ENCODE measurements at places on chromosomes 7 and 10. TPM values are rescaled to one million over a fixed set of nuclear protein-coding genes. Genes with fewer than 3 reads are reported as not detected.

DNA sequence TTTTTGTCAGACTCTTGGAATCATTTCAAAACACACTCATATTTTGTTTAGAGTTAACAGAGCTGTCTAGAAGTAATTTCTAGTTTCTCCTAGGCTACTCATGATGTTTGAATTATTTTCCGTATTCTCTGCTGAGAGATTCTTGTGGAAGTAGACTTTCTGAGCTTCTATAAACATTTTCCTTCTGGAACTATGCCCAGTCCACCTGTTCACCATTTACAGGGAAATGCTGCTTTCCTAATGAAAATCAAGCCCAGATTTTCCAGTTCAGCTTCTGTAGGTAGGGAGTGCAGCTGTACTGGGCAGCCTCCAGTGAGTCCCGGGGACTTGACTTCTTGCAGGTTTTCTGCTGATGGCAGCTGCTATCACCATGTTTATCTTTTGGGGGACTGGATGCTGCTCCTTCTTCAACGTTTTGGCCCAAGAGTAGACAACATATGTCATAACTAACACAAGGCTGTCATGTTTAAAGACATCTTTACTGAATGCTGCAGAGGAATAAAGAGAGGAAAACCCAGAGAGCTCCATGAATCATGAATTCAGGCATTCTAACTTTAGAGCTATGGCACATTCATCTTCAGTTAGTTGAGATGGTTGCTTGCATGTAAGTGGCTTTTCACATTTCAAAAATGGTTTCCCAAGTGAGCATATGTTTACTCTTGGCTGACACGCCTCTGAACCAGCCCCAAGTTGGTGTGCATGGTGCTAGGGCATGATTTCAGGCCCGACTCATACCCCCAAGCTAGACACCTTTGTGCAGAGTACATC is 85.6 kb downstream of the SDK1 start:
- DNase-seq, result no peak

GRCh38 chr7:79455173-79455790 is 1.8 kb upstream of the MAGI2 start:
- no peak for DNase-seq

- no peak for DNase-seq
Observed at GRCh38 chr10:131312478-131312836, 936 bp upstream of the TCERG1L start.

GRCh38 chr7:91717681-91718470 is 162.6 kb downstream of the MTERF1 start:
- DNase-seq, result no peak

- peak; percentile 67 for DNase-seq
Observed at GRCh38 chr7:2927592-2927991, 83.5 kb upstream of the GNA12 start.

DNA sequence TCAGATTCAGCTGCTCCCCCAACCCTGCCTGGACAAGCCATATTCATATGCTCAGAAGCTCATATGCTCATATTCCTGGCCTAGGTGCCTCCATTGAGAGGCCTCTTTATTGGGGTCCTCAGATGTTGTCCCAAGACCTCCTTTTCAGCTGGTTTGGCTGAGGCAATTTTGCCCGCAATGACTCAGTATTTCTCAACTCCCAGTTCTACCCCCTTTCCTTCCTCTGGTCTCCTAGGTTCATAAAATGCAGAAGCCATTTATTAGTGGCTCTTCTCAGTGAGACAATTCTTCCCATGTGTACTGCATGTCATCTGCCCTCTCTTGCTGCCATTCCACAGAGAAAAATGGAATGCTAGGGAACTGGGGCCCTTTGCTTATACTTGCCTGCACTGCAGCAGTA is 110.7 kb downstream of the INHBA start:
- DNase-seq, result no peak

DNA sequence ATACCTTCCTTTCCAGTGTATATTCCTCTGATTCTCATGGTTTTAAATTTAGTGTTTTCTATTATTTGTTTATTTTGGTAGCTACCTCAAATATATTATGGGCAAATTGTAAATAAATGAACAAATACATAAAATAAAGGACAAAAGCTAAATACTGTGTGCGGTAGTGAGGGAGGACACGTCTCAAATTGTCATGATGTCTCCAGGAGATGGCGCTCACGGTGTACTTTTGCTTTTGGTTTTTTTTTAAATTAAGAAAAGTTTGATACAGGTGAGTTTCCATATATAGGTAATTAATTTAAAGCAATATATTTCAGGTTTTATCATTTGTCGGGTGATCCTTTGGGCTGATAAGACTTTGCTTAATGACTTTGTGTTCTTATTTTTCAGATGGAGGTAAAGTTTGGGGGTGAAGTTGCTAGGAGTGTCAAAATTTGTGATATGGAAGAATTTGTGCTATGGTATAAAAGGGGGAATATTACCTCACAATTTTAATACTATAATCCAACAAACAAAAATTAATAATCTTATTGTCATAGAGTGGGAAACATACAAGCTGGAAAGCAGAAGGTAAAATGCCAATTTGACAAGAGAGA is 68.4 kb upstream of the TMEM229A start:
- DNase-seq, result no peak

- no peak for DNase-seq
Observed at GRCh38 chr10:4107285-4107851, 322.4 kb upstream of the KLF6 start.

- DNase-seq, result no peak
Observed at GRCh38 chr7:107045195-107045960, 873 bp downstream of the PRKAR2B start.

GRCh38 chr10:102782673-102783551 is 39.2 kb downstream of the WBP1L start:
- no peak for DNase-seq

- no peak for DNase-seq
Observed at GRCh38 chr10:51198170-51198569, 123.9 kb downstream of the PRKG1 start.

- DNase-seq, result no peak
Observed at GRCh38 chr10:76937181-76937600, 700.4 kb downstream of the KCNMA1 start.

DNA sequence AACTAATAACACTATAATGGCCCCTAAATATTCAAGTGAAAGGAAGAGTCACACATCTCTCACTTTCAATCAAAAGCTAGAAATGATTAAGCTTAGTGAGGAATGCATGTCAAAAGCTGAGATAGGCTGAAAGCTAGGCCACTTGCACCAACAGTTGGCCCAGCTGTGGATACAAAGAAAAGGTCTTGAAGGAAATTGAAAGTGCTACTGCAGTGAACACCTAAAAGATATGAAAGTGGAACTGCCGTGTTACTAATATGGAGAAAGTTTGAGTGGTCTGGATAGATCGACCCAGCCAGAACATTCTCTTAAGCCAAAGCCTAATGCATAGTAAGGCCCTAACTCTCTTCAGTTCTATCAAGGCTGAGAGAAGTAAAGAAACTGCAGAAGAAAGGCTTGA is 12.1 kb upstream of the SNX13 start:
- no peak for DNase-seq

DNA sequence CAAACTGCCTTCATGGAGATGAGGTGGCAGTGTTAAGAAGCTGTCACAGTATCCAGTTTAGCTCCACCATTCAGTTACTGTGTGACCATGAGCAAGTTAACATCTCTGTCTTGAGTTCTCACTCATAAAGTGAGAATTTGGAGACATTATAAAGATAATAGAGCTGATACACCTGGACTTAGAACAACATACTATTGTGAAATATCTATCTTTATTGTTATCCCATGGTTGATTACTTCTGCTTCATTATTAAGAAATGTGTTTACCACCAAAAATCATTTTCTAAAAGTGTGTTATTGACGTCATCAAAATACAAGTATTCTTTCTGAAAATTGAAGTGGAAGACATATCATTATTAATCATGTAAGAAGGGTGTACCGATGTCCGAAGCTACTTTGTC is 166.9 kb downstream of the SEMA3A start:
- DNase-seq, result no peak

- DNase-seq, result no peak
Observed at GRCh38 chr7:41870461-41871138, 167.7 kb upstream of the INHBA start.

DNA sequence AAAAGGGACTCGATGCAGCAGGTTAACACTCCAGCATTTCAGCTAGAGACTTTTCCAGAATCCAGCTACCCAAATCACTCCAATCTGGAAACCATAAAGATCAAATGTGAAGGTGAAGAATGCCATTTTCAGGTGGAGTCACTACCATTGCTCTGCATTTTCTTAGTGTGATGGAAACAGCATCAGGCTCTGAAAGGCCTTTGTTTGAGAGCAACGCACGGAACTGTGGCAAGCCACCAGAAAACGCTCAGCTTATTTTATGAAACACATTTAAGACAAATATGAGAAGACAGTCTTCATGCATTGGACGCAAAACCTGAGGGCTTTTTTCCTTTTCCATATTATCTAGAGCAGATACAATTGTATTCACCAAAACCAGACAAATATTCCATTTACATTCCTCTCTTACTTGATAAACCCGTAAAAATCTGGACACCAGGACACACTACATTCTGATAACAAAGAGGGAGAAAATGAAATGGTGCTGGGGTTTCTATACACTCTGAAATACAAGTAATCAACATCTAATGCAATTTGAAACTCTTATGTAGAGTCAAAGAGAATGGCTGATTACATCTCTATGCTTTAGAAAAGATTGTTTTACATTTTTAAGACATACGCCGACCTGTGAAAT is 99.1 kb downstream of the NRP1 start:
- no peak for DNase-seq

GRCh38 chr7:38753347-38753746 is 122.2 kb upstream of the AMPH start:
- no peak for DNase-seq

- DNase-seq, result no peak
Observed at GRCh38 chr10:60446070-60446833, 56.6 kb upstream of the ANK3 start.

ACTR3C gene
- total RNA-seq, result 2.6 TPM

GHRHR gene
- total RNA-seq, result not detected

CPA2 gene
- 2.2 TPM for total RNA-seq

KAZALD1 gene
- total RNA-seq, result 1.9 TPM

OPN1SW gene
- total RNA-seq, result not detected

NDUFB2 gene
- total RNA-seq, result 202 TPM

TCERG1L gene
- not detected for total RNA-seq

PRSS2 gene
- 9.3 TPM for total RNA-seq

COL17A1 gene
- 0.19 TPM for total RNA-seq

DENND2A gene
- total RNA-seq, result 24.6 TPM

CHAT gene
- not detected for total RNA-seq
